ENCODE measurements at places on chromosomes 5 and 9.

- no peak for DNase-seq
Measured at GRCh38 chr5:123717139-123717538, 205.2 kb downstream of the CSNK1G3 start.

- DNase-seq, result no peak
Measured at GRCh38 chr5:139676406-139676805, 28.3 kb downstream of the CXXC5 start.

DNA sequence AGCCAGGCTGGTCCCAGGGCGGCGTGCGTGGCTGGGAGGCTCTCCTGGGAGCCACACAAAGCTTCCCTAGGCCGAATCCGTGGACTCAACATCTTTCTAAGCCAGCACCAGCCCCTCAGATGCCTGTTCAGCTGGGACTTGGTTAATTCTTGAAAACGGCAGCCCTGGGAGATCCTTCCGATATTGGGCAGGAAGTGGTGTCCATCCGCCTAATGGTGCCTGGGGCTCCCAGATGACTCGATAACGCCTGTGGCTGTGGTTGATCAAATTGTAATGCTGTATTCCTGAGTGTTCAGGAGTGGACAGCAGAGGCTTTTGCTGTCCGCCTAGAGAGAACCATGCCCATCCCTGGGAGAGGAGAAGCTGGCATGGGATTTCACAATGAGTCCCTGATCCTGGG lies 14.1 kb downstream of the KCNT1 start:
- no peak for DNase-seq

GRCh38 chr5:54224103-54224826 lies 86.1 kb downstream of the ARL15 start:
- DNase-seq, result no peak

- no peak for DNase-seq
Measured at GRCh38 chr5:79002374-79002773, 17.3 kb upstream of the ARSB start.

DNA sequence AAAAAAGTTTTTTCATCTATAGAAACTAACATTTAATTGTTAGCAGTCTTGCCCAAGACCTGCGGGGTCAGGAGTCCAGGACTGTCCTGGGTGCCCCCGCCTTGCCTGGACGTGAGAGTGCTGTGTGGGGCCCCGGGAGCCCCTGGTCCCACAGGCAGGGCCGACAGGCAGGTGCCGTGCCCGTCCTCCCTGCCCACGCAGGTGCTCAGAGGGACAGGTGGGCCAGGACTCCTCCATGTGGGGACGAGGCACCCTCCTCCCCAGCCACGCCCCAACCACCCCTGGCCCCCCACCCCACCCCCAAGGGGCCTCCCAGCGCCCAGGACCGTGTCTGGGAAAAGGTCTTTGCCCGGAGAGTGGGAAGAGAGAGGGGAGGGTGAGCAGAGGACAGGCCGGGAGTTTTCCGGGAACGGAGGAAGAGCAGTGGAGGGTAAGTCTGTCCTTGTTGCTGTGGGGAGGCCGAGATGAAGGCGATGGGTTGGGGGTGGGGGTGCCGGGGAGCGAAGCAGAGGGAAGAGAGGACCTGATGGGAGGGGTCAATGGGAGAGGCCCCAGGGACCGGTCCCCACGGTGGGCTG lies 2.7 kb upstream of the LCN12 start:
- DNase-seq, result no peak

All from CD4-positive, alpha-beta T cell treated with Interleukin-17A for 4 hours (primary cell).